ENCODE measurements at places on chromosomes 6 and 20.
A peak's percentile ranks its signal among the peaks of the same experiment; 100 is the strongest.

DNA sequence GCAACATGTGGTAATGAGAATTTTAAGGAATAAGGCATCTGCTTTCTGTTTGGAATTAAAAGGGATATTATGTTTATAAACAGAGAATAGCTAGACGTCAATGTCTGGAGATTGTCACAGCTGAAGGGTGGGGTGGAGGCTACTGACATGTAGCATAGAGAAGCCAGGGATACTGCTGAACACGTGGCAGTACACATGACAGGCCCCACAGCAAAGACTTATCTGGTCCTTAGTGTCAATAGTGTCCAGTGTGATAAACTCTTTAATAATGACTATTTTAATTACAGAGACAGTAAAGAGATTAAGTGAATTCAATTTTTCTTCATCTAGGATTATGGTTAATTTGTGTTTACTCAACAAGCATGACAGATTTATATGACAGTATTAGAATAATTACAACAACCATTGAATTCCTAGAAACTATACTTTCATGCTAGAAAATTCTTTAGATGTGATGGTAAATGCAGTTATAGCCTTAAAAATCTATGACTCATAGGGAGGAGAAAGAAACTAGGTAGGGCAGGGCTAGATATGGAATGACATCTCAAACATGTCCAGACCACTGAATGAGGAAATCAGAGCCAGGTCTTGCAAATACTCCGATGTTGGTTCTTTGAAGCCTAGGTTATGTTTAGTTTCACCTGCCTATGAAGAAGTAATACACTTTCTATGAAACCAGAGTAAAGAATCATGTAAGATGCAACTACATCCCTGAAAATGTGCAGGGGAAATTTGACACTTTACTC, 399.5 kb downstream of the PHF3 start:
- no peak for DNase-seq

DNA sequence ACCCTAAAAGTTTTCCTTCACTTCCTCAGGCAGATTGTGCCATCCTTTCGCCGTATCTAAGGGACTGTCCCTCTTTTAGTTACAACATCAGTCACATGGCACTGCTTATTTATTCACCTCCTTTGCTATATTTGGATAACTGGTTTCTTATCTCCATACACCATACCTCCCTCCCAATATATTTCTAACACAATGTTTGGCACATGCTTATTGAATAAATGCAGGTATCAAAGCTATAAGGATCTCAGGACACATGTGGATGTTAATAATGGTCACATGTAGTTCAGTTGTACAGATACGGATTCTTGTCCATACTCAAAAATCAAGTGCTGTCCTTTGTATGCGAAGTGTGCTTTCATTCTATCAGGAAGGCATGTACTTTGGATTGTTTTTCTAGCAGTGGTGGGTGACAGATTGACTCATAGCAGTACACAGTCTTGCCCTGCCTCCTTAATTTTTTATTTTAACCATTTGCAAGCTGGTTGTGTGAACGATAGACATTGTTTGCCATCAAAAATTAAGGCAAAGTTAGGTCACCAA, 407.1 kb upstream of the RUNX2 start:
- DNase-seq = peak; percentile 33

DNA sequence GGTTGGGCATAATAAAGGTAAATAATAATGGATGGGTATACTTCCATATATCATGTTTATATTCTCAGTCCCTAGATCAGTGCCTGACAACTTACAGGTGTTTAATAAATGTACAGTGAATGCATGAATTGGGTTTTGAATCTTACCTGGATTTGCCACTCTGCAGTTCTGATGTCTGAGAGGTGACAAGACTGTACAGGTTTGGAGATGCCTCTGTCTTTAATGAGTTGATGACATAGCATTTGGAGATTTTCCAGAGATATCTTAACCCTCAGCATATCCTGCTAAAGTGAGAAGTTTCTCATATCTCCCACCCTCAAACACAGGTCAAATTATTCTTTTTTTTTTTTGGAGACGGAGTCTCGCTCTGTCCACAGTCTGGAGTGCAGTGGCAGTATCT, 2.2 kb downstream of the ANKS1A start:
- DNase-seq = no peak

DNA sequence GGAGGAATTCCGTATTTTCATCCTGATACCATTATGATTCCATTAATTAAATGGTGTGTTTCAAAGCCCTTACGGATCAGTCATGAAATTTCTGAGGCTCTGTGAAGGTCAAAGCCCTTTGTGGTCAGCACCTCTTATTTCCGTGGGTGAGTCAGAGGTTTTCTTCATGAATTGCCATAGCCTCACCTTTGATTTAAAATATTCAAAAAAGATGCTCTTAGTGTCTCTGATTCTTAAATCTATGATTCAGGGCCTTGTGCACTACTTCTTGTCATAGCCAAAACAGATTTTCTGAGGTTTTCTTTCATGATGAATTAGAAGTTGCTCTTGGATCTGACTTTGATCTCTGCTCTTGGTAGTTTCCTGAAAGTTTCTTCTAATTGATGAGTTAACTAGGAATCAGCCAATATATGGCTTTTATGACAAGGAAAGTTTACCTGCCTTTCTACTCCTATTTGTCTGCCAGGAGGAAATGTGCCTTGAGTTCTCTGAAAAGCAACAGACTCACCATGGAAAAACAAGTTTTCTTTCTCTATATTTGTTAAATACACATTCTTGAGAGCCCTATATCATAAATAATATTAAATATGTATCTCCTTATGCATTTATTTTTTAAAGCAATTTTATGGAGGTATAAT, 613.0 kb downstream of the UTRN start:
- DNase-seq = no peak

DNA sequence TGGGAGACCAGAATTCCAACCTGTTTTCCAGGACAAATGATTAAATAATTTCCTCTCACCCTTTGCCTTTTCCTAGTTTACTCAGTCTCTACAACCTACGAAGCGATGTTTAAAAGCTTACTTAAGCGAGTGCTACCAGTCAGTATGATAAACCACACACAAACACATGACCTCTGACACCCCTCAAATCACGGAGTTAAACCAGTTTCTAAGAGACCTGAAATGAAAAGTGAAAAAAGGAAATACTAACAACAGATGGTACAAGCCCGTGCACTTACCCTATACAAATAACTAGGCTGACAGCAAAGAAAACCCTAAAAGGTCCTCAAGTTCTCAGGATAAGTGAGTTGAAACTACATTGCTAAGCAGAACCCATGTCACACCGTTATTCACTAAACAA, 7.7 kb downstream of the TNFRSF21 start:
- DNase-seq = no peak

DNA sequence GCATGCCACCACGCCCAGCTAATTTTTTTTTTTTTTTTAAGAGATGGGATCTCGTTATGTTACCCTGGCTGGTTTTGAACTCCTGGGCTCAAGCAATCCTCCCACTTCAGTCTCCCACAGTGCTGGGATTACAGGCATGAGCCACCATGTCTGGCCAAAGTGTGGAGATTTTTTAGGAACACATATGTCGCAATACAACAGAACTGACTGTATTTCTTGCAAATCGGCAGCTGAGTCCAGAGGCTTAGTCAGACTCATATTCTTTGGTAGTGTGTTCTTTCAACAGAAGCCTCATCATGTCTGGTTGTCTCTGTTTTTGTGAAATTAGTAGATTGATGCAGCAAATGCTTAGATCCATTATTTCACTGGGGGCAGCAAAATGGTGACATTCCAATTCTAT, 23.9 kb upstream of the CD164 start:
- peak; percentile 83 for DNase-seq

DNA sequence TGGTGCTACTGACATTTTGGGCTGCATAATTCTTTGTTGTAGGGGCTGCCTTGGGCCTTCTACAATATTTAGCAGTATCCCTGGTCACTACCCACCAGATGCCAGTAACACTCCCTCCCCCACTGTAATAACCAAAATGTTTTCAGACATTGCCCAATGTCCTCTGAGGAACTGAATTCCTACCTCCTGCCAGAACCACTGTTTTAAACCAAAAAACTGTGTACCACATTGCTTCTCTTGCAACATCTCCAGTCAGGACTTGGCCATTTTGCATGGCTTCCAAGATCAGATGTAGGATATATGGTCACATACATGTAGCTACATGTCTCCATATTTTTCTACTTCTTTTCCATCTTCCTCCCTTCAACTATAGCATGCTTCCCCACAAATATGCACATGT, 97.4 kb upstream of the IFNGR1 start:
- DNase-seq = no peak

GRCh38 chr6:127686084-127686483, 109.1 kb downstream of the C6orf58 start:
- DNase-seq = no peak

DNA sequence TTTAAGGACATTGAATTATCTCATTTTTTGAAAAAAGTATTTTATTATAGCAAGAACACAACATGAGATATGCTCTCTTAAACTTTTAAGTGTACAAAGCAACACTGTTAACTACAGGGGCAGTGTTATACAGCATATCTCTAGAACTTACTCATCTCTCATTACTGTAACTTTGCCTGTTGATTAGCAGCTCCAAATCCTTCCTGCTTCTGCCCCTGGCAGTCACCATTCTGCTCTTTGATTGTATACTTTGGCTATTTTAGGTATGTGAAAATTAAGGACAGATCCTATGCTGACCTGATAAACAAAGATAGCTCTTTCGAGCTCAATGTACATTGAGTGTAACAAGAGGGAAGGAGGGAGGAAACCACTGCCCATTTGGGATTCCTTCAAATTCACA, 1349.8 kb upstream of the GJE1 start:
- no peak for DNase-seq

DNA sequence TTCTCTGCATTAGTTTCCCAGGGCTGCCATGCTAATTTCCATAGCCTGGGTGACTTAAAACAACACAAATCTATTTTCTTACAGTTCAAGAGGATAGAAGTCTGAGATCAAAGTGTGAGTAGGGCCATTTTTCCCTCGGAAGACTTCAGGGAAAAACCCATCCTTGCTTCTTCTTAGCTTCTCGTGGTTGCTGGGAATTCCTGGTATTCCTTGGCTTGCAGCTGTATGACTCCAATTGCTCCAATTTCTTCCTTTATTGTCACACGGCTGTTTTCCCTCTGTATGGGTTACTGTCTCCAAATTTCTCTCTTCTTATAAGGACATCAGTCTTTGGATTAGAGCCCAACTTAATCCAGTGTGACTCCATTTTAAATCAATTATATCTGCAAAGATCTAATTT, 128.4 kb upstream of the JAG1 start:
- no peak for DNase-seq

- DNase-seq = no peak
Observed at GRCh38 chr6:66403966-66404365, 696.9 kb upstream of the EYS start.
